T-helper 2 cell treated with Interferon-gamma antibody and Interleukin-4, amounts not matched to agents 5 μg/mL and 100 μg/mL, for 36 hours (primary cell): ENCODE measurements at places on chromosomes 12 and 14.

DNA sequence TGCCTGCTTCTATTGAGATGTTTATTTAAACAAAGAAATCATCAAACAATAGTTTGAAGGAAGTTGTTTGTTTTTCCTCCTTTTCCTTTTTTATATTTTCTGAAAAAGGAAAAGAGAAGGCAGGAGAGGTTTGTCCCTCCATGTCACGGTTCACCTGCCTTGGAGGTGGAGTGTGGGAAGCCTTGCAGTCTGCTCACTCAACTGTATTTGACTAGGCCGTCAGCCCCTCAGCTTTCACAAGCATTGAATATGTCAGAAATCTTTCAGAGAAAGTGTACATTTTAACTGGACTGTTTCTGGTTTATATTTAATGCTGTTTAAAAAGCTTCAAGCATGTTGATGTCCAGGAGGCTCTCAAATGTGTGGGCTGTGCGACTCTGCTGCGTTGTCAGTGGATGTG, 370.4 kb downstream of the NPAS3 start:
- H3K4me1 ChIP-seq: no peaks in the 10 kb centered on the region
- H3K27ac ChIP-seq: no peak overlapping the region
- H3K27me3 ChIP-seq: no peaks in the 10 kb centered on the region
- no peak for DNase-seq
- no peak overlapping the region for H3K4me3 ChIP-seq
- no peaks in the 10 kb centered on the region for H3K36me3 ChIP-seq

GRCh38 chr12:59168647-59169046, 248.3 kb upstream of the LRIG3 start:
- DNase-seq: no peak
- no peaks in the 10 kb centered on the region for H3K27me3 ChIP-seq
- H3K4me3 ChIP-seq: no peak overlapping the region
- H3K4me1 ChIP-seq: no peaks in the 10 kb centered on the region
- H3K27ac ChIP-seq: no peak overlapping the region

DNA sequence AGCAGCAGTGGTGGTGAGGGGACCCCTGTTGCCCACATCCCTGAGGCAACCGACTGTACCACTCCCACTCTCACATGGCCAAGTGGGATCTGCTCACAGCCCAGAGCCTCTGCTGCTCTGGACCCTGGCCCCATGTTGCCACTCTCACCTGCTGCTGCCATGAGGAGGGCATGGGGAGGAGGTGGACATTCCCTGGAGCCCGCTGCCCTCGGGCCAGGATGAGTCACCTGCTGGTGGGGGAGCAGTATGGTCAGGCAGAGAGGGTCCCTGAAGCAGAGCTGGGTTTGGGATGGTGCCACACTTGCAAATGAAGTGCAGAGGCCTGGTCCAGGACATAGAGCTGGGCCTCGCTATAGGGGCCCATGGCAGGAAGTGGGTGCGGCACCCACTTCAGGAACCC, 26.1 kb downstream of the SDR9C7 start:
- H3K4me1 ChIP-seq: no peaks in the 10 kb centered on the region
- H3K27ac ChIP-seq: no peak overlapping the region
- no peak for DNase-seq
- H3K27me3 ChIP-seq: no peaks in the 10 kb centered on the region
- H3K4me3 ChIP-seq: no peak overlapping the region

- H3K4me1 ChIP-seq: no peaks in the 10 kb centered on the region
- peak; percentile 6 for DNase-seq
- H3K27me3 ChIP-seq: no peaks in the 10 kb centered on the region
Observed at GRCh38 chr12:128069359-128069997, 197.5 kb upstream of the TMEM132C start.

DNA sequence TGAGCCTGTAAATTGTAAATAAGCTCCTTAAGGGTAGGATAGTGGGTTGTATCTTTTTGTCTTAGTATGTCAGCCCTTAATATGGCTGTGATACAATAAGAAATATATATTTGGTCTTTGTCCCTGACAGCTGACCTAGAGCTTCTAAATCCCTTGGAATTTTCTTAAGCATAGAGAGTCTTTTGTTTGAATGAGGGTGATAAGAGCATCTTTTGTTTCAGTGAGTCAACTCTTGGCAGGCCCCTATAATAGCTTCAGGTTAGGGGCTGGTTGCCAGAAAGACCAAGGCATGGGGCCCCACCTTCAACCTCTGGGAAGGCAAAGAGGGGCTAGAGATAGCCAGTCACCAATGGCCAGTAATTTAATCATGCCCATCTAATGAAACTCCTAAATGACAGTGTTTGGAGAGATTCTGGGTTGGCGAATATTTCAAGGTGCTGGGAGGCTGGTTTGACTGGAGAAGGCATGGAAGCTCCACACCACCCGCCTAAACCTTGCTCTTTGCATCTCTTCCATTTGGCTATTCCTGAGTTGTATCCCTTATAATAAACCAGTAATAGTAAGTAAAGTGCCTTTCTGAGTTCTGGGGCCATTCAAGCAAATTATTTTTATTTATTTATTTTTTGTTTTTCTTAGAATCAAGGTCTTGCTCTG, 10.5 kb downstream of the PALS1 start:
- peaks cover 8% of the 10 kb centered on the region for H3K4me1 ChIP-seq
- H3K27ac ChIP-seq: no peak overlapping the region

GRCh38 chr14:102817942-102818940, 41.0 kb downstream of the TRAF3 start:
- H3K4me3 ChIP-seq: no peak overlapping the region
- peak; percentile 23 for DNase-seq
- H3K27me3 ChIP-seq: no peaks in the 10 kb centered on the region
- H3K36me3 ChIP-seq: peaks cover 24% of the 10 kb centered on the region

DNA sequence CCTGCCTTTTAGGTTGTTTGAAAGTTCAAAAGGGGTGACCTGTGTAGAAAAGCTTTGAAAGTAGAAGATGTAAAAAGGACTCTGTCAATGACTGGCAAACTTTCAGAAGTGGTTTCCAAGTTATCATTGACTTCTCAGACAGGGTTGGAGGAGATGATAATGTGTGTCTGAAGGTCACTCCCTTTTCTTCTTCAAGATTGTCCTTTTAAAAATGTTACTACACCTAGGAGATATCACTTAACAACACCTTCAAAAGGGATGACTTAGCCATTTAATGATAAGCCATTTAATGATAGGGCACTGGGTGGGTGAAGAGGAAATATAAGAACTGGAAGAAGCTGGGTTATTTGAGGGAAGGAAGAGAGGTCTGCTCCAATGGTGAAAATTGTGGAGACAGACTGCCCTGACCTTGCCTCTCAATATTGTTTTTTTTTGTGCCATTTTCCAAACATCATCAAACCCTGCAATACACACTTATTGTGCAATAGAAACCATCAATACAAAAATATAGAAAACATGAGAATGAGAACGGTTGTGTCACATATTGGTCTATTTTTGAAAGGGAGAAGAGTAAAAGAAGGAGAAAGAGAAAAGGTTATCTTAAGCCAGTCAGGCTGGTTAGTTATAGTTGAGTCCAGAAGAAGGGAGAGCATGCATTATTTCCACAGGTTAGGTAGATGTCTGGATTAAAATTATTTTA, 38.8 kb downstream of the BEST3 start:
- DNase-seq: no peak
- no peaks in the 10 kb centered on the region for H3K36me3 ChIP-seq
- H3K4me1 ChIP-seq: no peaks in the 10 kb centered on the region
- H3K27ac ChIP-seq: no peak overlapping the region
- peaks cover 19% of the 10 kb centered on the region for H3K27me3 ChIP-seq

DNA sequence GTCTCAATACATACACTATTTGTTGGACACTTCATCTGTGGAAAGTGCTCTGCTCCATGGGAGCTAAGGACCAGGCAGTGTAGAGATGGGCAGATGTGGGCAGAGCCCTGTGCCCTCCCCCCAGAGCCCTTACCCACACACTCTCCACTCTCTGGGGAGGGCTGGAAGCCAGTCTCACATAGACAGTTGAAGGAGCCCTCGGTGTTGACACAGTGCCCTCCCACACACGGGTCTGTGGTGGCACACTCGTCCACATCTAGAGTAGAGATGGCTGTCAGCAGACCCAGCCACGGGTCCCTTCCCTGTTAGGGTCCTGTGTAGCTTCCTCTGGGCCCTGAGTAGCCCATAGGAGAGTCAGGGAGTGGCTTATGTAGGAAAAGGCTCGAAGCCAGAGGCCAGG, 14.3 kb downstream of the ISCA2 start:
- DNase-seq: no peak
- H3K27me3 ChIP-seq: peaks cover 3% of the 10 kb centered on the region
- H3K27ac ChIP-seq: no peak overlapping the region

GRCh38 chr12:52892974-52893373, 11.9 kb downstream of the KRT8 start:
- DNase-seq: no peak
- no peaks in the 10 kb centered on the region for H3K27me3 ChIP-seq
- H3K27ac ChIP-seq: no peak overlapping the region
- H3K4me1 ChIP-seq: no peaks in the 10 kb centered on the region

DNA sequence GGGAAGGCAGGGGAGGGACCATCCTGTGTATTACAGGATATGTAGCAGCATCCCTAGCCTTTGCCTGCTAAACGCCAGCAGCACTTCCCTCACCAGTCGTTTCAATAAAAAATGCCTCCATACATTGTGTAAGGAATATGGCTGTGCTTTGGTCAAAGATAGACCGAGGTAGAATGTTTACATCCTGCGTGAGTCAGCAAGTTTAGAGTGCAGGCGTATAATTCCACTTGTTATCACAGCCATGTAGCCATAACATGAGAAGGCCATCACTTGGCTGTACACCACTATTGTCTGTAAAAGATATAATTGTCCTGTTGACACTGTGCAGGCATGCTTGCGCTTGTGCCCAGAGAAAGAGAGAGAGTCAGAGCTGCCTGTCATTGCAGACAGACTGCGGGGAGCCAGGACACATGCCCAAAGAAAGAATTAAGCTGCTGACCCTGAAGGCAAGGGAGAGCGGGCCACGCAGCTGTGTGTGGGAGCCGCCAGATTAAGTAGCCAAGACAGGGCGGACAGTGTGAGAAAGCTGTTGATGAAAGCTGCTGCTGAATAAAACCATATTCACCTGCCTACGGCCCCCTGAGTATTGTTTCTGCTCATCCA, 68.4 kb downstream of the CRACR2A start:
- peaks cover 8% of the 10 kb centered on the region for H3K36me3 ChIP-seq
- H3K27me3 ChIP-seq: no peaks in the 10 kb centered on the region
- DNase-seq: no peak

DNA sequence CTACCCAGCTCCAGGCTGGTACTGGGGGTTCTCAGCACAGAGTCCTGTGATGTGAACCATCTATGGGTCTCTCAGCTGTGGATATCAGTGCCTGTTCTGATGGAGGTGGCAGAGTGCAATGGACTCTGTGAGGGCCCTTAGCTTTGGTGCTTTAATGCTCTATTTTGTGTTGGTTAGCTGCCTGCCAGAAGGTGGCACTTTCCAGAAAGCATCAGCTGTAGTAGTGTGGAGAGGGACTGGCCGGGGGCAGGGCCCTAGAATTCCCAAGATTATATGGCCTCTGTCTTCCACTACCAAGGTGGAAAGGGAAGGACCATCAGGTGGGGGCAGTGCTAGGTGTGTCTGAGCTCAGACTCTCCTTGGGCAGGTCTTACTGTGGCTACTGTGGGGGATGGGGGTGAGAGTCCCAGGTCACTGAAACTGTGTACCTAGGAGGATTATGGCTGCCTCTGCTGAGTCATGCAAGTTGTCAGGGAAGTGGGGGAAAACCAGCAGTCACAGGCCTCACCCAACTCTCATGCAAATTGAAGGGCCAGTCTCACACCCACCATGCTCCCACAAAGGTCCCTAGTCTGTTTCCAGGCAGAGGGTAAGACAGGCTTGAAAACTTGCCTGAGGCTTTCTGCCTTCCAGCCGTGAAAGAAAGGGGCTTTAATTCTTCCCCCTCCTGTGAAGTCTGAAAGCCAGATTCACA, 878.1 kb downstream of the C12orf50 start:
- no peak overlapping the region for H3K4me3 ChIP-seq
- H3K4me1 ChIP-seq: no peaks in the 10 kb centered on the region
- H3K27me3 ChIP-seq: no peaks in the 10 kb centered on the region
- H3K36me3 ChIP-seq: no peaks in the 10 kb centered on the region
- no peak for DNase-seq
- no peak overlapping the region for H3K27ac ChIP-seq
